ENCODE measurements at places on chromosomes 3 and 15. TPM values are rescaled to one million over a fixed set of nuclear protein-coding genes. Genes with fewer than 3 reads are reported as not detected.

The CCDC9B gene
- 0.33 TPM for total RNA-seq

The GMPS gene
- total RNA-seq = 226 TPM

DNA sequence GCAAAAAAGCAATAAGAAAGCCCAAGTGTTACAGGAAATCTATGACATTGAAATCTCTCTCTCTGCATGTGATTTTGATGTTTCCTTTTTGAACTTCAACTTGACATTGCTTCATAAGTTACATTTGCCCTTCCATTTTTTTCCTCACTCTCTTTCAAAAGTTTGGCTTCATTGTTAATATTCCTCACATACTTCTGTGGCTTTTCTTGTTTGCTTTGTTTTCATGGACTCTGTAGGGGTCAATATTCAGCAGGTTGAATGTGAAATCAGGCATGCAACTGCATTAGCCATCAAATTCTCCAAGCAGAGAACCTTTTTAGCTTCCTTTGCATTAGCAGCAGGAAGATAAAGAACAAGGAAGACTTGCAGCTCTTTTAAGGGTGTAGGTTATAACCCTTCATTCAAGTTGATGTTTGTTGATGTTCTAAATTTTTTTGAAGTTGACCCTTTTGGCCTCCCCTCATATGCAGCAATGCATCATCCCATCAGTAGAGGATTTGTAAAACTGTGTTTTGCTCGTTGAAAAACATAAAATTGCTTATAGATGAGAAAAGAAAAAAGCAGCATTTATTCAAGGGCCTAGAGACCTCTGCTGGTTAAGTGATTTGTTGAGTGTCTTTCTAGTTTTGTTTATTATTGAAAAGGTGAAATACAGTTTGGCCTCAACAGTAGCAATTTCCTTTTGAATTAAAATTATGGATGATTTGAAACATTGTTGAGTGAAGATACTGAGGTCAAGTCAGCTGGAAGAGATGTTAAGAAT is 211.4 kb downstream of the IL5RA start:
- no peak overlapping the region for H3K27ac ChIP-seq
- no peak overlapping the region for H3K4me3 ChIP-seq
- no peak for DNase-seq

DNA sequence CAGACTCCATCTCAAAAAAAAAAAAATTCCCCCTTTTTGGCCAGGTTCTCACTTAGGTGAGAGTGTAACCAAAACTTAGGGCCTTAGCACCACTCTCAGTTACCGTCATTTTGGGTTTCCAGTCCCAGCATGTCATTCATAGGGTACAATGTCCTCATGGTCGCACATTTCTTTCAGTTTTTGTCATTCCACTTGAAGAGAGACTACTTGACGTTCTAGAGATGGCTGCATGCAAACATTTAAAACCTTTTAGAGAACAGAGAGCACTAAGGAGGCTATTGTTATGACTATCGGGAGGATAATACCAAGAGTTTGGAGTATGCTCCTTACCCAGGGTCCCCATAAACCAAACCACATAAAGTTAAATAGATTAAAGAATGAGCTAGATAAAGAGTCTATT is 37.9 kb upstream of the THUMPD3 start:
- H3K27ac ChIP-seq = no peak overlapping the region
- no peaks in the 10 kb centered on the region for H3K4me1 ChIP-seq
- H3K27me3 ChIP-seq = peaks cover 16% of the 10 kb centered on the region
- H3K4me3 ChIP-seq = no peak overlapping the region

GRCh38 chr3:131067983-131068382 is 41.3 kb downstream of the NEK11 start:
- no peak overlapping the region for H3K27ac ChIP-seq
- H3K4me1 ChIP-seq = no peaks in the 10 kb centered on the region
- H3K4me3 ChIP-seq = no peak overlapping the region
- H3K27me3 ChIP-seq = no peaks in the 10 kb centered on the region
- H3K36me3 ChIP-seq = no peaks in the 10 kb centered on the region

DNA sequence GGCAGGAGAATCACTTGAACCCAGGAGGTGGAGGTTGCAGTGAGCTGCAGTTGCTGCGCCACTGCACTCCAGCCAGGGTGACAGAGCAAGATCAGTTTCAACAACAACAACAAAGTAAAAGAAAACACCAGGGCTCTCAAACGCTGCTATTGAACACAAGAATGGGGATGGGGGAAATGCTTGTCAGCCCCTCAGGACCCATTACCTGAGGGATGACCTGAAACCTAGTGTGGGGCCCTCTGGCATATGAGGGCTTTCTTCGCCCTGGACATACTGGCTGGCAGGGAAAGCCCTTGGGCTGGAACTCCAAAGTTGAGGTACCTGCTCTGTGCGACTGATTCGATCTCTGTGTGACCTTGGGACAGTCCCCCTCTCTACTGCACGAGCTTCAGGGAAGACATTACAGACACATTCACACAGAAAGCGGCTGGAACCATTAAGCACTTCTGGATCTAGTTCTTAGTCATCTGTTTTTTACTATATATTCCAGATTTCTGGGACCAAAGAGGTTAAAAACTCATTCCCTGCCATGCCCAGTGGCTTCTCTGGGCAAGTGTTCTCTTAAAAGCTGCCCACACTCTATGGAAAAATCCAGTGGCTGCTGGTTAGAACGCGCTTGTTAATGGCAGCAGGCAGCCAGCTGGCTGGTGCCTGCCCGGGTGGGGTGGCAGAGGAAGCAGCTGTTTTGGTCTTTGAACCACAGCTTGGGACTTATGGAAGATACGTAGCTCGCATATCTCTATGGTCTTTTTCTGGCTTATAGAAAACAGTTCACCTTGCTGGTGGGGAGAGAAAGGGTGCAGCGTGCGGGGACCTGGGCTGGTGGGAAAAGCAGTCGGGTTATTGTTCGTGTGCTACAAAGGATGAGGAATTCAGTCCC is 57.2 kb downstream of the ATP1B3 start:
- H3K36me3 ChIP-seq = no peaks in the 10 kb centered on the region
- no peaks in the 10 kb centered on the region for H3K4me1 ChIP-seq
- DNase-seq = no peak
- H3K4me3 ChIP-seq = no peak overlapping the region
- H3K27ac ChIP-seq = no peak overlapping the region
- H3K27me3 ChIP-seq = no peaks in the 10 kb centered on the region

GRCh38 chr3:77825001-77825827 is 785.3 kb downstream of the ROBO2 start:
- no peaks in the 10 kb centered on the region for H3K36me3 ChIP-seq
- H3K27ac ChIP-seq = no peak overlapping the region
- no peaks in the 10 kb centered on the region for H3K4me1 ChIP-seq
- H3K4me3 ChIP-seq = no peak overlapping the region
- no peaks in the 10 kb centered on the region for H3K27me3 ChIP-seq

DNA sequence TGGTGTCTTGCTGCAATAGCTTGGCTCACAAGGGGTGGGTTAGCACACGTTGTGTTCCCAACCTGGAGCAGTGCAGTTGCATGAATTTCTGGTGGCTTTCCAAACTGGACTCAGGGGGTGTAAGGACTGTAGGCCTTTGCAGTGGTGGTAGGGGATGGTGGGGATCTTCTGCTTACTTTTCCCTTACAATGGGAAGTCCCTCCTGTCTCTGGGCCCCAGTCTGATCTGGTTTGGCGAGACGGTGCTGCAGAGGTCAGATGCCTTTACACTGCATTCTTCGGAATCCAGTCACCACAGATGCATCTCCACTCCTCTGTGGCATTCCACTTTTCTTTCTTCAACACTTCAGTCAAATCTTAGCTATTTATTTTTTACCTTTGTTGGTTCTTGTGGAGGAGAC is 132.1 kb downstream of the DOCK3 start:
- H3K36me3 ChIP-seq = no peaks in the 10 kb centered on the region
- H3K4me3 ChIP-seq = no peak overlapping the region
- no peak overlapping the region for H3K27ac ChIP-seq
- no peaks in the 10 kb centered on the region for H3K27me3 ChIP-seq
- H3K4me1 ChIP-seq = no peaks in the 10 kb centered on the region

DNA sequence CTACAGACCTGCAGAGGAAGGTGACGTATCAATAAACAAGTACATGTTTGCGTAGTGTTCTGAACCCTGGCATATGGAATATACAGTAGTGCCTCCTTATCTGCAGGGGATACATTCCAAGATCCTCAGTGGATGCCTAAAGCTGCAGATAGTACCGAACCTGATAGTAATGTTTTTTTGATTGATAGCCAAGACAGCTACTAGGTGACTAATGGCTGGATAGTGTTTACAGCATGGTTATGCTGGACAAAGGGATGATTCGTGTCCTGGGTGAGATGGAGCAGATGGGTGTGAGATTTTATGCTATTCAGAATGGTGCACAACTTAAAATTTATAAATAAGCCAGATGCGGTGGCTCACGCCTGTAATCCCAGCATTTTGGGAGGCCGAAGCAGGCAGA is 55.8 kb upstream of the IGF2BP2 start:
- H3K4me1 ChIP-seq = no peaks in the 10 kb centered on the region
- no peak overlapping the region for H3K4me3 ChIP-seq
- no peaks in the 10 kb centered on the region for H3K36me3 ChIP-seq
- no peak overlapping the region for H3K27ac ChIP-seq
- DNase-seq = no peak

DNA sequence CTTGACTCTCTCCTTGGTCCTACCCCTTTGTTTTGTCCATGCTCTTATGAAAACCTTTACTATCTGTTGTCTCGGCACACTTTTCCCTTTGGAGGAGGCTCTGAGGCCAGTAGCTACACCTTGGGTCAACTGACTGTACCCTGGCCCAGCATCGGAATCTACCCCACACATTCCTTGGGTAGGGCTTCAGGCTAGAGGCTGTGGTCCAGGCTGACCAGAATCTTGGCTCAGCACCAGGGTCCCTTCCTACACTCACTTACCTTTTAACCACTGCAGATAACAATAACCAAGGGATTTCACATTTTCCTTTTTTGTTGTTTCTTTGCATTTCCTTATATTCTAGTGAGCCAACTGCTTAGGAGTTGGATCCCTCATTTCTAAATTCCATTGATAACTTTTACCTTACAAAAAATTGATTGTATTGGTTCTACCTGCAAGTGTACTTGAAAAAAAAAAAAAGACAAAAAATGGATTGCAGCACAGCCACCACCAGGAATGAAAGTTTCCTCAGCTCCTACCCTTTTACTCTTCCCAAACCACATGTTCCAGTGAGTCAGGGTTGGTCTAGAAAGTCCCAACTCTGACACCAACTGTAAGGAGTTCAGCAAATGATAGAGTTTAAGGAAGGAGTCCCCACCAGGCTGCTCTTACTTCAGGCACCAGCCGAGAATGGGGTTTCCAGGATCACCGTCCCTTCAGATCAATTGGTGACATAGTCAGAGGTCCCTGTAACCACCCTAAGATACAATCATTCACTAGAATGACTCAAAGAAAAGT is 95.6 kb downstream of the FBLN2 start:
- no peak overlapping the region for H3K27ac ChIP-seq
- DNase-seq = no peak
- peaks cover 79% of the 10 kb centered on the region for H3K27me3 ChIP-seq
- H3K4me1 ChIP-seq = peaks cover 8% of the 10 kb centered on the region

DNA sequence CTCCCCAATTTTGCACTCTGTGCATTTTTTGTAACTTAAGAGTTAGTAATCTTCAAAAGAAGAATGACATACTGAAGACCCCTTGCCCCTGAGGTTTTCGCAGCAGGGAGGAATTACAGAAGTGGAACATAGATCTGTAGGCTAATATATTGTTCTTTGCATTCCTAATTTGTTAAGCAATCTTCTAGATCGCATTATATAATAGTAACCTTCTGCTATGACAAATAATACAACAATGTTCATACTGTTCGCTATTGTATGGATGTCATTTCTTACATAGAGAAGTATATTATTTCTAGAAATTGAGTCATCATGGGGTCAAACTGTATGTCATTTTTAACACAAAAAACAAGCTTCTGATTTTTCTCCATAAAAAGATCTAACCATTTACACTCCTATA is 95.8 kb upstream of the TGFBR2 start:
- H3K36me3 ChIP-seq = no peaks in the 10 kb centered on the region
- no peaks in the 10 kb centered on the region for H3K4me1 ChIP-seq
- no peak for DNase-seq

DNA sequence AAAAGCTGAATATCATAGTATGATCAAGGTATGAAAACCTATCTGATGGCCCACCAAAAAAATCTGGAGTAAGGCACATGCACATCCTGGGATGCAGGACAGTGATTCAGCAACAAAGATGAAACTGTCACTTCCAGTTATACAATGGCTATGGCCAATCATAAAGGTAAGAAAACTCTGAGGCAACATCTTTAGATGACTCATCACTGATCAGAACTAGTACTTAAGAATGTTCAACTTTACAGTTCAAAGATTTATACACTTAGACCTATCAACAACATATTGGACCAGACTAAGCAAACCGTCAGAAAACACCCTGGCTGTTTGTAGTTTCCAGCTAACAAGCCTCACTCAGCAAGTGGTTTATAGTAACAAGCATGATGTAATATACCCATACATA is 21.3 kb upstream of the PLCH1 start:
- no peak overlapping the region for H3K27ac ChIP-seq
- H3K4me3 ChIP-seq = no peak overlapping the region
- H3K36me3 ChIP-seq = peaks cover 11% of the 10 kb centered on the region

DNA sequence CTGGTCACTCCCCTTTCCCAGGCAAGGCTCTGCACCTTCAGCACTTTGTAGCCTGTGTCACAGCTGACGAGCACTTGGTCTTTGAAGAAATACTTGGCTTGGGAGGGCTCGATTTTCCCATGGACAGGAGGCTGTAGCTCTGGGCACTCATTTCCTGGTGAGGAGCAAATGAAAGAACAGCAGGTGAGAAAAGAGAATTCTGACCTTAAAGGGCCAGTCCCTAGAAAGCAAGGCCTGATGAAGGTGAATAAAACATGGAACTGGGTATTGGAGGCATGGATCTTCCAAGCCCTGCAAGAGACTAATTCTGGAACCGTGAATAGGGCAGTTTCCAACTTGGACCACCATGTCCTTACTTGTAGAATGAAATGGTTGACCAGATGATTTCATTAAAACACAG is 39.9 kb downstream of the MASP1 start:
- peaks cover 26% of the 10 kb centered on the region for H3K27me3 ChIP-seq
- H3K4me1 ChIP-seq = no peaks in the 10 kb centered on the region
- H3K36me3 ChIP-seq = no peaks in the 10 kb centered on the region
- no peak overlapping the region for H3K27ac ChIP-seq

DNA sequence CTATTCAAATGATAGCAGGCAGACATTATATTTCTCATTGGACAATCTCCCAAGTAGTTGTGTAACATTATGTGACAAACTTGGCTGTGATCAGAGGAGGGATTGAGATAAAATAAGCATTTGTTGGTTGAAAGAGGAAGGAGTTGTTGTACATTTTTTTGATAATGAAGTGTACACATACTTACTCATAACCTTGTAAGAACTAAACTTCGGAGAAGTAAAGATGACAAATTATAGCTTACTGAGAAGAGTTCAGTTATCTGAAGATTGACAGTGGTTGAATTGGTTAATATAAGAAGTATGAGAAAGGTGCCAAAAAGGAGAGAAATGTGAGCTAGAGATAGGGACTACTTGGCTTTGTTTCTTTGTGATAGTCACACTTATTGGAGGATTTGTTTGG is 32.6 kb downstream of the STT3B start:
- no peak overlapping the region for H3K4me3 ChIP-seq
- H3K27ac ChIP-seq = no peak overlapping the region
- peaks cover 9% of the 10 kb centered on the region for H3K4me1 ChIP-seq
- DNase-seq = no peak
- H3K36me3 ChIP-seq = no peaks in the 10 kb centered on the region
- H3K27me3 ChIP-seq = no peaks in the 10 kb centered on the region

Measured in K562 (cell line).